ENCODE measurements at places on chromosomes 5 and 9.
A peak's percentile ranks its signal among the peaks of the same experiment; 100 is the strongest.

DNA sequence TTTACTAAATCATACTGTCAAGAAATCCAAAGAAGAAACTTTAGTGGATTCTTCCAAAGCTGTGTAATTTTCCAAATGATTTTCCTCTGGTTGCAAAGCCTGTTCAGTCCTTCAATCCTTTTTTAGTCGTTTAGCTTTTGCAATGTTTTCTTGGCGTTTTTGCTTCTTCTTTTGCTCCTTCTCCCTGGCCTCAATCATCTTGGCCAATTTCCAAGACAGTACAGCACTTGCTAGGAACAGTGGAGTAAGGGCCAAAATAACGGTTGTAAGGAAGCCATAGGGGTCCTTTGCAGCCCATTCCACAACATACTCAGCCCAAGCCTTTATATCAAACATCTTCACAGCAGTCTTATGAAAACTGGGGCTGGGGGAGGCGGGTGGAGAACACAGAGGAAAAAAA, 2.4 kb downstream of the SMIM15 start:
- no peak for DNase-seq

- no peak for DNase-seq
Measured at GRCh38 chr9:114348261-114348905, 18.7 kb downstream of the ORM2 start.

DNA sequence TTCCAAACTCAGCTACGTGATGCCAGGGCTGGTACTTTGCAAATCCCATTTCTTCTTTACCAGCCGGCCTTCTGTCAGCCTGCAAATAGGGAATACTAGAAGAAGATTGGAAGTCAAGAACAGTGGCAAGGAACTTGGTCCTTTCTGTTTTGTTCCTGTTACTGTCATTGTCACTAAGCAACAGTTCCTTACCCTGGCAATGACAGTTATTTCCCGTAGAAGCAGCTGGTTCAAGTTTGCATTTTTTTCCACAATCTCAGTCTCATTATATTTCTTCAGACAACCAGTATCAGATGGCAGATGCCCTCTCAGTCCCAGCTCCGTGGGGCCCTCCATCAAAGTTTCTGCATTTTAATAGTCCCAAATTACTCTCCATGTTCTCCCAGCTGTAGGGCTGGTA, 9.1 kb upstream of the C1QTNF2 start:
- DNase-seq = no peak

GRCh38 chr9:32877639-32878217, 94.4 kb downstream of the TMEM215 start:
- no peak for DNase-seq

DNA sequence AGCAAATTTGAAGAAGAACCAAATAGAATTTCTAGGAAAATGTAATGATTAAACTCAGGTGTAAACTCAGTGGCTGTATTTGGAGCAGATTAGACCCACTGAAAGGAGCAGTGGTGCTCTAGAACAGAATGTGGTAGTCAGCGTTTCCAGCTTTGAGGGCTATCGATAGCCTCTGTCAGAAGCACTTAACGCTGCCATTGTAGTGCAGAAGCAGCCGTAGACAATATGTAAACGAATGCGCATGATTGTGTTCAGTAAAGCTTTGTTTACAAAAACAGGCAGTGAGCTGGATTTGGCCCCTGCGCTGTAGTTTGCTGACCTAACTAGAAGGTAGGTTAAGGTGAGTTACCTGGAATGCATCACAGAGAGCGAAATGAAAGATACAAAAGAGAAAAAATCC, 72.0 kb downstream of the FAM78A start:
- DNase-seq = no peak

DNA sequence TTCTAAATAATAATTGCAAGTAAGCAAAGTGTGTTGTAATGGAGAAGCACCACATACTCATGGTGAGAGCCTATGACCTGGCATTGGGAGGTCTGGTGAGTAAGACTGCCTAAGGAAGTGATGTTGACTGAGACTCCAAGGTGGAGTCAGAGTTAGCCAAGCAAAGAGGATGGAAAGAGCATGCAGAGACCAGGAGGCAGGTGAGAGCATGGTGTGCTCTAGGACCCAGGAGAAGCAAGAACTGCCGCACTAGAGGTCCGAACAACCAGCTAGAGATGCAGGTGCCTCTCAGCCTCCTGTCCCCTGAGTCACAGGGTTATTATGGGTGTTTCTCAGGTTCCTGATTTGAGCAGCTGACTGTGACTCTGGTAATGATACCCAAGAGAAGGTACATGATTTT, 27.3 kb downstream of the ANP32B start:
- no peak for DNase-seq

DNA sequence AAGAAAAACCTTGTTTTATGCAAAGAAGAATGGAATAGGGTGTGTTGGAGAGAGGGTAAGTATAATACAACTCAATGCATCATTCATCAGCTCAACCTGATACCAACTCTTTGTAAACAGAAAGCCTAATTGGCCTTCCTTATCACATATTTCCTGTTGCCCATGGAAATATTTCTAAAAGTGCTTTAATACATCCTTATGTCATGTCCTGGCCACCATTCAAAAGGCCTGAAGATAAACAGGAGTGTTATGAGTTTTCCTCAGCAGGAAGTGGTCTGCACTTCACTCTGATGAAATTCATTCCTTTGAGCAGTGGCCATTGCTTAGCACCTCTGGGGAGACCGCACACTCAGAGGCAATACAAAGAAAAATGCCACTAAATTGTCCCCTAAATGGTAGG, 511.2 kb downstream of the SEMA5A start:
- DNase-seq = no peak

DNA sequence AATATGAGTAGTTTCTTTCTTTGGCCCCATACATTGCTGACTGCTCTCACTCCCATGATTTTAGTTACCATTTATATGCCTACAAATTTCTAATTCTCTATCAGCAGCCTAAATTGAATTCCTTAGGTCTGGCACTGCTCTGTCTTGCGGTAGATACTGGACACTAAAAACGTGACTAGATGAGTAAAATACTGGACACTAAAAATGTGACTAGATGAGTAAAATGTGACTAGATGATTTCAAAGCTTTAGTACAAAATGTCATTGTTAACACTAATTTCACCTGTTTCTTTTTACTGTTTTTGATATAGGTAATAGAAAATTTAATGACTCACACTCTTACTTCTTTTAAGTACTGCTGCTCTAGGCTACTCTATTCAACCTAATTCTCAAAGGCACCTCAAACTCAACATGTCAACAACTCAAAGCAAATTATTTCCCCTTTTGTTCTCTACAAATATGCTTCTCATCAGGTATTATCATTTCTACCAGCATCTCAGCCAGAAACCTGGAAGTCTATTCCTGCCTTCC, 31.4 kb upstream of the GOLGA1 start:
- no peak for DNase-seq

- DNase-seq = no peak
Measured at GRCh38 chr9:90057361-90057760, 452.5 kb downstream of the GADD45G start.

DNA sequence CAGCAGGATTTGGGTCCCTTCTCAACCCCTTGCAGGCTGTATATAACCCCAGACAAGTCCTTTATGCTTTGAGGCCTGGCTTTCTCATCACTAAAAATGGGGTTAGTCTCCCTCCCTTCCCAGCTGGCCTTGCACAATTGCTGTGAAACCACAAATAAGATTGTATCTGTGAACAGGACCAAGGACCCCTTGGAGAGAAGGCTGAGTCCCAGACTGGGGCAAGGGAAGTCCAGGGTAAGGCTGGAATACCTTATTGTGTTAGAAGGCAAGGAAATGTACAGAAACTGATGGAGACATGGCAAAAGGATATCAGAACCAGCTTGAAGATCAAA, 11.4 kb downstream of the MACROH2A1 start:
- DNase-seq = no peak

DNA sequence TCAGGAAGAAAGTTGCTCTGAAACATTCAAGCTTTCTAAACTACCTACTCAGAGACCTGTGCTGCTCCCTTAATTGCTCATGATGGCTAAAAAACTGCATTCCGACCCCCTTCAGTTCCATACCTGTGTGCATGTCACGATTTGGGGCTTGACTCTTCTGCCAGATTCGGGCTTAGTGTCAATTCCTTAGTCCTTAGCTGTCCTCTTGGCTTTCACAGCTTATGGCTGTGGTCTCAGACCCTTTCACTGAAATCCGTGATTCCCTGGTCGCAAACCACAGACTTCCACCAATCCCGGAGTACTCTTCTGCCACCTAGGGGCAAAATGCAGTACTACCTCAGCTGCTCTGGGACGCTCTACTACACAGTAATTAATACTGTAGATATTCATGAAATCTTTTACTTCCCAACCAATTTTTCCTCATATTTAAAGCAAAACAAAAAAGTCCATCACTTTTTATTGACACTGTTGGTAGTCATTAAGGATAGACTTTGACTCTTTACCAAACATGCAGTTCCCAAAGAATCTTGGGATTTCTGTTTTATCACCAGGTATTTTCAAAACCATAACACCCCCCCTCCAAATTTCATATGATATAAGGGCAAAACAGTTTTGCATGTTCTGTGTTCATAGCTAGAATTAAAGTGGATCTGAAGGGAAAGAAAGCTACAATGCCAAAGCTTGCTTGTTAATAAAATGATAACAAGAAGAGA, 617.4 kb downstream of the SLCO4C1 start:
- DNase-seq = peak; percentile 70

DNA sequence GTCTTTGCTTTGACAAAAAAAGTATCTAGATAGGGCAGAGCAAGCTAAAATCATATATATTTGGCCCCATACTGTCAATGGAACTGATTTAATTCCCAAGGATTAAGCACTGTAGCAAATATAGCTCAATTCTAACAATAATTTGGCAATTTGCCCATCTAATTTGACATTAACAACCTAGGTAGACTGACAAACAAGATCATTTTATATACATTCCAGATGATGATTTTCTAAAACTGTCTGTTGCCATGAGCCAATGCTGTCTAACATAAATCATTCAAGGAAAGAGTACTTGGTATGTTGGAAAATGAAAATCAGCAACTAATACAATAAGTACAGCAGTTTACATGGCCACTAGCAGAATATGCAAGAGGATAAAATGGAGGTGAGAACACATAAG, 32.1 kb downstream of the MCTP1 start:
- no peak for DNase-seq

DNA sequence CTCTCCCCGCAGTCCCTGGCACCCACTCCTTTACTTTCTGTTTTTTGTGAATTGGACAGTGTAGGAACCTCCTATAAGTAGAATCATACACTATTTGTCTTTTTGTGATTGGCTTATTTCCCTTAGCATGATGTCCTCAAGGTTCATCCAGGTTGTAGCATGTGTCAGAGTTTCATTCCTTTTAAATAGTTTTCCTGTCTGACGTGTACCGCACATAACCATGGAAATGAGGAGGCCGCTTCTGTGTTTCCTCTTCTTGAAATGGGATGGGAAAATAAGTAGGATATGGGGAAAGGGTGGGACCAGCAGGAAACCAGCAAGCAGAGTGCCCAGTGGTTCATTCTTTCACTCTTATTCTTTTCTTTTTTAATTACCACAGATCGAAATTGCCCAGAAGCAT, 72.6 kb upstream of the ENTREP1 start:
- no peak for DNase-seq

DNA sequence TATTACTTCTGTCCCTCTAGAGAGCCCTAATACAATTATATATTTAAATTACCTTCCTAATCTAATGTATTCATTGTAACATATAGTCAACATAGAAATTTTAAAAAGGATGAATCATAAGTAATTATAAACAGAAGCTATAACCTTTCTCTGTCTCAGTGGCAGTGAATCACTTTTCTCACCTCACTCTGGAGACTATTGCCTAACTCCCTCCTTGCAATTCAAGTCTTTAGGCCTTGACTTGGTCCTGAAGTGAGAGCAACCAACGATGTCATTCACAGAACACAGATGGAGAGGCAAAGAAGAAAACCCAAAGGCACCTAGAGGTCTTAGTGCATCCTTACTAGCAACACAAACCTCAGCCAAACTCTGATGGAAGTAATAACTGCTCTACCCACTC, 133.3 kb upstream of the DPYSL3 start:
- no peak for DNase-seq

DNA sequence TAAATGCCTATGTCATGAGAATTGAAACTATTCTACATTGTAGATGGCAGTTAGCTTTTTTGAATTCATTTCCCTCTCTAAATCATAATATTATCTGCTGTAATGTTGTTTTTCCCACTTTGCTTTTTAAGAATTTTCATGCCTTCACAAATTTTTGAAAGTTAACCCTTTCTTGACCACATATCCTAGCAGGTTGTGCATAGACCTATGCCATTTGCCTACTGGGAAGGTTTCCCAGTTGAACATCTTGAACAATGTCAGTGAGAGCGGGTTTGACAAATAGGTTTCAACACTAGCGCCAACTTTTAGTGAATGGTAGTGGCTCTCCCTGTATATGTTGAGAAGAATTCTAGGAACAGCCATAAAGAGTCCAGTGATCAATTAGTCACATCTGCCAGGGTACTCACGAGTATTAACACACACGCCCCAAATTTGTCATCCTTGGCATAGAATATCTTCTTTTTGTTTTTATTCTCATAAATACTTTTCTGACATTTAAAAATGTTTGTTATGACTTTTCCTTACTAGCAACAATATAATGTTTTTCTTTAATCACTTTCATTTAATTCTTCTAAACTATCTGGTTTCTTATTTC, 307.6 kb downstream of the PJA2 start:
- no peak for DNase-seq

DNA sequence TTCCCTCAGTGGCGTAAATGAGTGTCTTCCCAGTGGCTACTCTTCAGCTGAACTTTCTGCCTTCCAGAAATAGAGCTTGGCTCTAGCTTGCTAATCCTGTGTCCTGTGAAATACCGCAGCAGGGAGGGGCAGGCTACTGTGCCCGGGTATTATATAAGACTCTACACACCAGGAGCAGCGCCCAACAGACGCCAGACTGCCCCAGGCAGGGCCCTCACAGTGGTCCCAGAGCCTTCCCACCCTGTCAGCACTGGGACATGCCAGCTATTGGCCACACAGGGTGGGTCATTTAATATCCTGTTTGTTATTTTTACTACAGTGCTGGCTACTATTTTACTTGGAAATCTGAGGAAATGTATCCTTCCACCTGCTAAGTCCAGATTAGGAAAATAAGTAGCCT, 121.0 kb downstream of the FEM1C start:
- no peak for DNase-seq

DNA sequence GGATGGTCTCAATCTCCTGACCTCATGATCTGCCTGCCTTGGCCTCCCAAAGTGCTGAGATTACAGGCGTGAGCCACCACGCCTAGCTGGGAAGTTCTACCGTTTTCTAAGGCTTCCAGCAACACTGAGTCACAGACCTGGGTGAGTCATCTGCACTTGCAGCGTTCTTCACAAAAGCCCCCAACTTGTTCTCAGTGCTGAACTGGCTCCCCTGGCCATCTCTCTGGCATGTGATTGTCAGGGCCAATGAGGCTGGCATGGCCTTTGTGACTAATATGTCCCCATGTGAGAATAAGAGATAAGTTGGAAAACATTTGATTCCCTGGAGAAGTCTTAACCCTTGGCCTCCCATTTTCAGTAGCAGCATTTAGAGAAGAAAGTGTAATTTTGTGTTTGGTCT, 124.4 kb downstream of the WDR41 start:
- DNase-seq = no peak

GRCh38 chr5:73996151-73996755, 370.3 kb downstream of the ARHGEF28 start:
- DNase-seq = no peak
